ENCODE measurements at places on chromosomes 5 and 9.
A peak's percentile ranks its signal among the peaks of the same experiment; 100 is the strongest.

DNA sequence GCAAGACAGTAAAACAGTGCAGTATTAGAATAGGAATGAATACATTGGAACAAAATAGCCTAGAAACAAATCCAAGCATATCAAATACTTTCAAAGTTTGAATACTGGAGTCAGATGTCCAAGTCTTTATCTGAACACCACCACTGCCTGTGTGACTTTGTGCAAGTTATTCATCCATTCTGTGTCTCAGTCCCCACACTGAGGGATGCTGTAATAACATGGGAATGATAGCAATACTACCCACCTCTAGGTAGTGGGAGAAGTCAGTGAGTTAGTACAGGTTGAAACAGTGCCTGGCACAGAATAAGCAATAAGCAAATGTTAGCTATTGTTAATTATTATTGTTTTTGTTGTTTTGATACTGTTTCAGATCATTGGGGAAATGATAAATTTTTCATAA is 130.9 kb downstream of the SUSD1 start:
- no peak for DNase-seq

DNA sequence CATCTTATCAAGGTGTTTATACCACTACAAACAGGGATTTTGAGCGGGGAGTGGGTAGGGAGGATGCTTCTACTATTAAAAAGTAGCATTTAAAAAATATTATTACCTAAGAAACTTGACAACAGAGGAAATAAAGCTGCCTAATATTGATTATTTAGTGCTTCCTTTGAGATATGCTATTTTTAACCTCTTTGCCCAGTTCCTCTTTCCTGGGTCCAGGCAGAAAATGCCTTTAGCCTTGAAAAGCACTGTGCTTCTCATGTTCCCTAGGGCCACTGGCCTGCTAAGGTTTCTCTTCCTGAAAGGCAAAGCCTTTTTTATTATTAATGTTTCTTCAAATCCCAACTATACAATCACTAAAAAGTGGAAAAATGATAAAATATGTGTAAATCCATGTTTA is 217.2 kb upstream of the HAPLN1 start:
- no peak for DNase-seq

- DNase-seq = peak; percentile 60
These were observed 137.0 kb downstream of the FER start for GRCh38 chr5:108884736-108885135.

DNA sequence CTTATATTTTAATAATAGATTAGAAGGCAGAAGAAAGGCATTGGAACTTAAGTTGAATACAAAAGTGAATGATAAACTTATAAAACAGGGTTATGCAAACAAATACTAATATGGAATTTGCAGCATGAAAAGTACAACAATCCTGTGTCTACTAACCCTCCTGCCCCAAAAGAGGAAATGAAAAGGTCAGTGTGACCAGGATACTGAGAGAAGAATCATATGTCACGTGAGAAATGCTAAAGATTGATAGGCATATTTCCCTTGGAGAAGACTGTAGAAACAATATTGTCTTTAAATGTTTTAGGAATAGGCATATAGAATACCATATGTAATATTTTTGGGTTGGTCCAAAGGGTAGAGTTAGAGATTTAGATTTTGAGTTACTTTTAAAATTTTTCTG is 3.8 kb downstream of the WDR36 start:
- DNase-seq = no peak

GRCh38 chr5:32231241-32231640 is 57.1 kb upstream of the GOLPH3 start:
- DNase-seq = no peak

- DNase-seq = no peak
These were observed 5.4 kb upstream of the SLC1A3 start for GRCh38 chr5:36600917-36601527.

GRCh38 chr5:68396722-68397121 is 181.2 kb downstream of the PIK3R1 start:
- DNase-seq = no peak

GRCh38 chr5:147538236-147538635 is 28.4 kb upstream of the DPYSL3 start:
- peak; percentile 52 for DNase-seq

Measured in fibroblast of skin of scalp (primary cell).